ENCODE measurements at places on chromosomes 11 and 22. TPM values are rescaled to one million over a fixed set of nuclear protein-coding genes. Genes with fewer than 3 reads are reported as not detected.

- no peak for DNase-seq
Observed at GRCh38 chr22:31269892-31270579, 22.3 kb downstream of the PIK3IP1 start.

PNPLA3 gene
- total RNA-seq = 0.46 TPM

NEFH gene
- 0.27 TPM for total RNA-seq

GRCh38 chr22:47571616-47572015 is 809.2 kb downstream of the TBC1D22A start:
- no peak for DNase-seq

TMEM191C gene
- total RNA-seq = 1.2 TPM

DNA sequence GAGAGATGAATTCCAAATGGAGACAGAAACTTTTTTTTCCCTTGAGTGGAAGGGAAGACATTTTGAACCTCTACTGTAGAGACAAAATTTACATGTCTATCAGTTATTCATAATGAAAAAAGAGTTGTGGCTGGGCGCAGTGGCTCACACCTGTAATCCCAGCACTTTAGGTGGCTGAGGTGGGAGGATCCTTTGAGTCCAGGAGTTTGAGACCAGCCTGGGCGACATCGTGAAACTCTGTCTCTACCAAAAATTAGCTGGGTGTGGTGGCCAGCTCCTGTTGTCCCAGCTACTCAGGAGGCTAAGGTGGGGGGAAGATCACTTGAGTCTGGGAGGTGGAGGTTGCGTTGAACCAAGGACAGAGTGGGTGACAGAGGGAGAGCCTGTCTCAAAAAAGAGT is 4.1 kb downstream of the EED start:
- no peak for DNase-seq

SLC17A6 gene
- total RNA-seq = not detected

GTSE1 gene
- 0.92 TPM for total RNA-seq

GRCh38 chr22:28833276-28833923 is 33.0 kb upstream of the XBP1 start:
- no peak for DNase-seq

DNA sequence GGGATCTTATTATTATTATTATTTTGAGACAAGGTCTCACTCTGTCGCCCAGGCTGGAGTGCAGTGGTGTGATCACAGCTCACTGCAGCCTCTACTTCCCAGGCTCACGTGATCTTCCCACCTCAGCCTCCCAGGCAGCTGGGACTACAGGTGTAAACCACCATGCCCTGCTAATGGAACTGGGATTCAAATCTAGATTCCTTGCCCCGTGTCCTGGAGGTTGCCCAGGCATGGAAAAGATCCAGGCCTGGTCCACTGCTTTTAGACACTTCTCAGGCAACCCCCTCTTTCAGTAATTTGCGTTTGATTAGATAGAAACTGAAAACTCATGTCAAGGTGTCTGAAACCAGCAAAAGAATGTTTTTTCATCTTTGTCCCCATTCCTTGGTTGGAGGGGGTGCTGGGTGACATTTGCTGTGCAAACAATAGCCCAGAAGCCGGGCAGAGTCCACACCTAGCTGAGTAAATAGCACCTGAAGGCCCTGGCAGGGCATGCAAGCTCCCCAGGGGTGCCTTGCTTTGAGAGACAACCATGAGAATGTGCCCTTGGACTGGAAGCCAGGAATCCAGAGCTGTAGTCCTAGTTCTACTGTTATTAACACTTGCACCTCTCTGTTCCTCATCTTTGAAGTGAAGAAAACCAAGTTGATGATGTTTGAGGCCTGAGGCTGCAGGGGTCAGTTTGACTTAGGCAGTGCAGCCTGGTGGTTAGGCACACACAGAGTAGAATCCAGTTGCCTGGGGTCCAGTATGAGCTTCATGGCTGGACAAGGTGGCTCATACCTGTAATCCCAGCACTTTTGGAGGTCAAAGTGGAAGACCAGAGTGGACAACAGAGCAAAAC is 19.1 kb upstream of the XBP1 start:
- DNase-seq = no peak

- no peak for DNase-seq
Observed at GRCh38 chr22:34804604-34805003, 261.4 kb upstream of the ISX start.

GRCh38 chr11:61639816-61640443 is 40.3 kb upstream of the DAGLA start:
- DNase-seq = no peak

GRCh38 chr11:132809070-132809469 is 723.2 kb downstream of the OPCML start:
- no peak for DNase-seq

All from Right ventricle myocardium inferior (tissue), 1 donor.